ENCODE measurements at places on chromosomes 1 and 21.

DNA sequence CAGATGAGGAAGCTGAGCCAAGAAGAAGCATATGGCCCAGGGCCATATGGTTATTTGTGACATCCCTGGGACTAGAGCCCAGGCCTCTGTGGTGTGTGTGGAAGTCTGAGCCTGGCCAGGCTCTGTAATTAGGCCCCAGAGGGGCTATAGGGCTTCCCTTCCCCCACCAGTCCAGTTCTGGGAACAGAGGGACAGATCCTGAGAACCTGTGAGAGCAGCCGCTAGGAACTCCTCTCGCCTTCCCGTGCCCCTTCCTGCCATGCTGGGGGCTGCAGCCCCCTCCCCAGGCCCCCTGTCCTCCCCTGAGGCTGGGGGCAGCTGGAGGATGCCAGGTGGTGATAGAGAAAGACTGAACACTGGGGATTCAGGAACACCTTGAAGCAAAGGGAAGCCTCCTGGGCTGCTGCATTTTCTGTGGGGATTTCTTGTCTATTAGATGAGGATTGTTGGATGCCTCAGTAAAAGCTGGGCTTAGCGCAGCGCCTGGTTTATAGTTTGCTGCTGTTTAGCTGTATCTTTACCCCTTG is 33.3 kb downstream of the COQ8A start:
- peak; percentile 22 for DNase-seq

DNA sequence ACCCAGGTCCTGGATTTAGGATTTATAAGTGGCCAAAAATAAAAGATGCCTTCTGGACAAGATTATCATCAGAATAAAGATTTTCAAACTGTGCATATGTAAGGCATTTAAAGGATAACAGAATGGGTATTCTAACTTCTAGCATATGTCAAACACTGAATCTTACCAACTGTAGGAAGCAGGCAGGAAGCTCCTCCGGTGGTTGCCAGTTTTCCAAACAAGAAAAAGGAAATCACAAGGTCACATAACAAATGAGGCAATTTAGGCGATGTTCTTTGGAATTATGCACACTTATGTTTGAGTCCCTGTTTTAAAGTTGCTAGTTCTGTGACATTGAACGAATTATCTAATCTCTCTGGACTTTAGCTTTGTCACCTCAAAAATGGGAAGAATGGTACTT is 48.9 kb downstream of the ATP6V1G3 start:
- DNase-seq = no peak

DNA sequence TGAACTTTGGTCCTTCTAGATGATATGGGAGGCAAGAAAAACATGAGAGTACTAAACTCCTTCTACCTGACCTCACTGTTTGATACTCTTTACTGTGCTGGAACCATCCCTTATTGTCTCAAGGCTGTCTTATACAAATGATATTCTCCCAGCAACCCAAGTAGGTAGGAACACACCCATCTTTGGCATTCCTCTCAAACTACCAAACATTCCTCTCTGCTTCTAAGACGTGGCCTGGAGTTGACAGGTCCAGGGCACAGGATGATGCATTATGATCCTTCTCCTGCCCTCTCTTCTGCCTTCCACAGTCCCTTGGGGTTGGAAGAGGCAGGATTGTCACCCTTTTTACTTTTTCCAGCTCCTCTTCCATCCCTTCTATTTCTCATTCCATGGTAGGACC is 90.5 kb downstream of the SPATA17 start:
- DNase-seq = no peak

DNA sequence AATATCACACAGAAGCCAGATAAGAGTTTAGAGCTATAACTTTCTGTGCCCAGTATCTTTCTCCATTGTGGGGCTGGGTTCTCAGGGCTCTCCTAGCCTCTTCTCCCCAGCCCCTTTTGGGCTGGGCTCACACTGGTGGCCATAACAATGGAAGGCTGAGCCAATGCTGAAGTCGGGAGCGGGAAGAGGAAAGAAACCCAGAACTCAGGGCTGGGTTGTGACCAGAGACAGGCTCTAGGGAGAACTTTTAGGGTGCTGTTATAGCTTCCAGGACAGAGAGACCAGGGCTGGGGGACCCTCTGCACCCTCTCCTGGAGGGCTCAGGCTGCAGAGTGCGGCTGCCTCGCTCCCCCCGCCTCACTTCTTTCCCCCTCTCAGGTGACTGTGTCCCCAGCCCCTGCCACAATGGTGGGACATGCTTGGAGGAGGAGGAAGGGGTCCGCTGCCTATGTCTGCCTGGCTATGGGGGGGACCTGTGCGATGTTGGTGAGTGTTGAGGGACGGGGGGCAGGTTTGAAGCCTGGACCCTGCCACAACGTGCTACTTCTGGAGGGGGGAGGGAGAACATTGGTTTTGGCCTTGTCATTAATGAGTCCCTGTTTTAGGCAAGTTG is 14.1 kb downstream of the BCAN start:
- DNase-seq = no peak

- DNase-seq = no peak
Observed at GRCh38 chr1:102861247-102861646, 247.1 kb downstream of the COL11A1 start.

DNA sequence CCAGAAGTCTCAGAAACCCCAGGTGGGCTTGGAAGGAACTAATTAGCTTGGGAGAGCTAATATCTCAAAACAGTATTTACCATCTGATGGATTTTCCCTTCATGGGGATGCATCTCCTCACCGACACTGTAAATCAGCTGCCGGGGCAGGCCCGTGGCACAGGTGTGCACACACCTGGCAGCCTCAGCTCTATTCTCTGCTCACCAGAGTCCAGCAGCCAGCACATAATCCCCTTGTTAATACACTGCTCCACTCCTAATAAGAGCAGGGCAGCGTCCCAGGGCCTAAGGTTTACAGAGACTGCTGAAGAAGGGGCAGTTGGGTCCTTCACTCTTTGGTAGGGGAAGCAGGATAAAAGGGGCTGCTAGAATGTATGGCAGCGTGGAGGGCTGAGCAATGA is 200.0 kb downstream of the TOMM20 start:
- no peak for DNase-seq

- peak; percentile 62 for DNase-seq
Observed at GRCh38 chr1:16055613-16056520, 12.3 kb downstream of the CLCNKB start.

GRCh38 chr1:173478094-173478674 is 1.0 kb downstream of the PRDX6 start:
- peak; percentile 69 for DNase-seq

GRCh38 chr1:233097959-233098580 is 147.7 kb downstream of the NTPCR start:
- no peak for DNase-seq

DNA sequence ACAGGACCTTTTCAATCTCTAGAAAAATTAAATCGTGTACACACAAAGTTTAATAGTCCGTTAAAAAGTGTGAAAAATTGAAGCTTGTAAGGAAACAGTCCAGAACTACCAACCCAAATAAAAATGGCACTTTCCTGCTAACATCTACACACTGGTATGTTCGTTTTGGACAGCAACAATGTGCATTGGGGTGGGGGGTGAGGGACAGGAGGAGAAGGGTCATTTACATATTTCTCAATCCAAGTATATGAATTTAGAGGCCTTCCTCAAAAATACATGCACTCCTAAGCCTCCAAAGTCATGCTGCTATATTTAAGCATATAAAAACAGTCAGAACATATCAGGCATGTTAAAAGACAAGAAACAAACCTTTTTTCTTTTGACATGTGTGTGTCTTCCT is 2.5 kb downstream of the PPP1R15B start:
- no peak for DNase-seq

DNA sequence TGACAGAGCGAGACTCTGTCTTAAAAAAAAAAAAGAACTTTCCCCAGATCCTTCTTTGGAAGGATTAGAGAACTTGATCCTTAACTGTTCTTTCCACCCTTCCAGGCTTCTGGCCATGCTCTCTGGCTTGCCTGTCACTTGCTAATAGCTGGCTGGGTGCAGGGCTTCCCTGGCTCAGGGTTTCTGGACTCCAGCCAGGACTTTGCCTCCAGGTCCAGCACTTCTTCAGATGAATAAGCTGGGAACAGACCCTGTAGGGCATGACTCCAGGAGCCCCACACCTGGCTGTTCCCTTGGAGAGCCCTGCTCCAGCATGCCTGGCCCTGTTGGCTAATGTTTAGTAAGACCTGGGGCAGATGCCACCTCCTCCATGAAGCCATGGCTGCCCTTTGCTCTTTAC is 3.3 kb upstream of the NT5C1A start:
- peak; percentile 20 for DNase-seq

DNA sequence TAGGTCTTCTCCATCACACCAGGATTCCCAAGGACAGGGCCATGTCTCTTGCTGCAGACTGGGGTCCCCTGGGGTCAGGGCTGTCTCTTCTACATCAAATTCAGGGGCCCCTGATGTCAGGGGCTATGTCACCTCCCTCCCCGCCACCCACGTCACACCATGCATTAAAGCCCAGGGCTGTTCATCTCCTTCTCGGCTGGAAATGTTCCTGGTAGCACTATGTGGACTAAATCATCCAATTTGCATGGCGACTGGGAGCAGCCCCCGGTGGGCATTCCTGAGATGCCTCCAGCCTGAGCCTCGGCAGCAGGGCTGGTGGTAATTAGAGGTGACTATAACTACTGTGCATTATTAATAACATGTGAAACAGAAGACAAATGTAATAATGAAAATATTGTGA is 151.7 kb upstream of the HMGB4 start:
- DNase-seq = no peak

DNA sequence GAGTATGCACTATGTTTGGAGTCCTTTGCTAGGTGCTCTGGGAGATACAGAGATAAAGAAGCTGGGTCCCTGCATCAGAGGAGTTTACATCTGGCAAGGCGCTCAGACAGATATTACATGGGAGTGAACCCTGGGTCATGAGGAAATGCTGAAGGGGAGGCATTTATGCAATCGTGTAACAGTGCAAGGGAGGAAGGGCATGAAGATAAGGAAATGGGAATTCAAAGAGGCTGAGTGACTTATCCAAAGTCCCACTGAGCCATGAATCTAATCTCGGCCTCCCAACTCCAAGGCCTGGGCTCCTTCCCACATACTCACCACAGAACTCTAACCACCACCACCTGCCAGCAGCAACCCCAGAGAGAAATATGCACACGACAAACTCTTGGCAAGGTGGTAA is 51.6 kb downstream of the FAM163A start:
- DNase-seq = peak; percentile 15

- DNase-seq = peak; percentile 72
Observed at GRCh38 chr1:235442788-235443429, 61.3 kb downstream of the B3GALNT2 start.

GRCh38 chr1:202958544-202959275 is 598 bp upstream of the ADIPOR1 start:
- DNase-seq = no peak

DNA sequence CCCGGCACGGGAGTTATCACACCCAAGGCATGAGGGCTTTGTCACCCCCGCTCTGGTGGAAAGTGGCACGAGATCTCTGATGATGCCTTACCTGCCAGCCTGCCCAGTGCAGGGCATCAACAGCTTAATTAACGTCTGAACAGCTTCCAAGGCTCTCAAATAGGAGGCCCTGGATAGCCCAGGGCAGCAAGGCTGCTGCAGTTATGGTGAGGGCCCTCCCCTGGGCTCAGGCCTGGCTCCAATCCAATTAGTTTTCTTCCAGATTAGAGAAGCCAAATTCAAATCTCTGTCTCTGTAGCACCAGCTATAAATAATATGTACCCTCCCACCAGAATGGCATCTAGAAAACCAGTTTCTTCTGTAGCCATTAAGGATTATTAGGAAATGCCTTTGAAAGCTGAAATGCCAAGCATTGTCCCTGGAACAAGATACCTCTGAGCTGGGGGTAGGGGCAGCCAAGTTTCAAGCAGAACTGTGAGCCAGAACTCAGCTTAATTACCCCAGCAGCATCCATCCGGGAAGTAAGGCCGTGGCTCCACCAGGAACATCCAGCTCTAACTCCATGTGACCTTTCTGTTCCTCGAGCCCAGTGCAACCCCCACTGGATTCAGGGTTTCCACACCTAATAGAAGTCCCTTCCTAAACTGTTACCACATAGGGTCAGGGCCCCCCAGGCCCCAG is 12.5 kb downstream of the QSOX1 start:
- no peak for DNase-seq

DNA sequence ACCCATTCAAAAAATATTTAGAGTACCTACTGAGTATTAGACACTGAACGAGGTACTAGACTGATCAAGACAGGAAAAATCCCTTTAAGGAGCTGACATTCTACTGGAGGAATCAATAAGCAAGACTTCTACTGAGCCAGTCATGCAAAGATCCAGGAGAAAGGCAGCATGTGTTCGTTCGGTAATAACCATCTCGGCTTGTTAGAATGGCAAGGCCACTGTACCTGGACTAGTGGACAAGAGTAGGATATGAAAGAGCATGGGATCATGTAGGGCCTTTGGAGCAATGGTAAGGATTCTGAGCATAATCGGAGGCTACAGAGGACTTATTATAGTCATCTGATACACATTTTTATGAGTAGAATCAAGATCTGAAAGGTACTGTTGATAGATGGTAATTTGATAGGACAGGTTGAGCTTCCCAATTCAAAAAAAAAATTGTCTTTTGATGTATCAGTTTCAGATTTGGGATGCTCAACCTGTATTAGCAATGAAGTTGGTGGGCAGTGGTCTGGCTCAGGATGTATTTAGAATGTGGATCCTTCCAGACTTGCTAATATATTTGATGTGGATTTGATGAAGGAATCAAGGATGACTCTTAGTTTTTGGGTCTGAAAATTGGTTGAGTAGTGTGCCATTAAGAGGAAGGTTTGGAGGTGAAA is 2.3 kb downstream of the COX20 start:
- no peak for DNase-seq

DNA sequence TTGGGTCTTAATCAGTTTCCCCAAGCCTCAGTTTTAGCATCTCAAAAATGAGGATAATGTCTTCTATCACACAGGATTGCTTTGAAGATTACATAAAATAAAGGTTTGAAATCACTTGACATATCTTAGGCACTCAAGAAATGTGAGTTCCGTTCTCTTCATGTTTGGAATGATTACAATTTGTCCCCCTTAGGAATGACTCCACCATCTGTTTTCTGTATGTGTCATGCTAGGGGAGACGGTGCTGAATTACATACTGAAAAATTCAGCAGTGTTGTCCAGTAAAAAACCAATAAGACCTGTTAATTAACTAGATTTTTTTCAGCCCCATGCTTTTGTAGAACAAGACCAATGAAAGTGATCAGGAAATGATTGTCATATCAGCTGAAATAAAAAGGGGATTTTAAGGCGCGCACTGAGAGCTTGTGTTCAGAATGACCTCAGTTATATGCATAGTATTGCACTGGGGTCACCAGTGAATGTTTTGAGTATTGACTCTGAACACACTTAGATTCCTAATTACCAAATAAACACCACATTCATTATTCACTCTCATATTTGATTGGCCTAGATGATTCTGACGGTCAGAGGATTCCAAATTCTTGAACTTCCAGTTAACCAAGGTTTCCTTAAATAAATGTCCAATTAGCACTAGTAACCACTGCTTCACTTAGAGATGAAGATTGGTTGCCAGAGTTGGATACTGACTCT is 114.5 kb upstream of the KCNK2 start:
- peak; percentile 24 for DNase-seq

DNA sequence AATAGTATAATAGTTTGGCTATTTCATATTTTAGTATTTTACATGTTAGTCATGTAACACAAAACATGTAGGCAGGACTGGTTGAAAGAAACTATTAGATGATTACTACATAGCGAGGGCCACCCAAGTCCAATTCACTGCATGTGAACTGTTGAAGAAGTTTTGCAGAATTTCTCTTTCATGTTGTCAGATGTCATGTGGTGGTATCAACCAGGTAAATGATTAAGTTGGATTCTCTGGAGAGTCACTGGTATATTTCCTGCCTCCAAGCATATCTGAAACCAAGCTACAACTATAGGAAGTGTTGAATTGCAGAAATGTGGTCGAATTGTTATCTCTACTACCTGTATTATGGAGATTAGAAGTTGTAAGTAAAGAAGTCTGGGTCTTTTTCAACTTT is 137.8 kb upstream of the DPYD start:
- no peak for DNase-seq

Data from RPMI7951 (cell line).